Stimulated activated CD8-positive, alpha-beta memory T cell treated with anti-CD3 and anti-CD28 coated beads, Interleukin-7, amount 100 ng/mL, for 4 hours (primary cell): ENCODE measurements at places on chromosomes 5 and 9.

DNA sequence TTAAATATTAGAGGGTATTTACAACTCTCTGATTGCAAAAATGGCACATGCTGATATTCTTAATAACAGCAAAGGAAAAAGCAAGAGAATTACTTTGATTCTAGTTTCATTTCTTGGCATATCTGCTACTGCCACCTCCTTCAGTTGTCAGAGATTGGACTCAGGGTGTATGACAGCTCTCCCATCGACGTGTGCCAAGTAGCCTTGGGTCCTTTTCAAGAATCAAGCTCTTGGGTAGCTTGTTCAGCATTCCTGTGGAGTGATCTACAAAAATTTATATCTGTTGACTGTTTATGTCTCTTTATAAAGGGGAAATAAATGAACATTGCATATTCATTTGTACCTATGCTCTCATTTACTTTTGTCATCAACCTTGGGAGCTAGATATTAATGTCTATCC is 315.6 kb downstream of the PRR16 start:
- no peak for DNase-seq

- DNase-seq = no peak
These were observed 67.0 kb upstream of the DPYSL3 start for GRCh38 chr5:147576646-147577535.

- DNase-seq = no peak
These were observed 37.2 kb downstream of the NCS1 start for GRCh38 chr9:130209422-130209821.

DNA sequence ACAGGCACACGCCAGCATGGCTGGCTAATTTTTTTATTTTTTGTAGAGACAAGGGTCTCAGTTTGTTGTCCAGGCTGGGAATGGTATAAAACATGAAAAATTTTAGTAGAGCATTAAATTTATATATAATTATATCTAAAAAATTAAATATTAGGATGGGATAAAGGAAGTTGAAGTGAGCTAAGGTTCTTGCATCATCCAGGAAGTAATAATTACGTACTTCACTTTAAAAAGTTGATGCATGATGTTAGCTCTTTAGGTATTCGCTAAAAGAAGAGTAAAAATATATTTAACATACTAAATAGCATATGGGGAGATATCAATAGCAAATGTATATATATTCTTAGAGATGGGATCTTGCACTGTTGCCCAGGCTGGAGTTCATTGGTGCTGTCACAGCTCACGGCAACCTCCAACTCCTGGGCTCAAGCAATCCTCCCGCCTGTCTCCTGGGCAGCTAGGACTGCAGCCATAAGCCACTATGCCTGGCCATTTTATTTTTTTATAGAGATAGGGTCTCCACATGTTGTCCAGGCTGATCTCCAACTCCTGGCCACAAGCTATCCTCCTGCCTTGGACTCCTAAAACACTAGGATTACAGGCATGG is 12.3 kb downstream of the DCAF10 start:
- DNase-seq = no peak

- no peak for DNase-seq
These were observed 114.0 kb downstream of the DNAH5 start for GRCh38 chr5:13830536-13830935.

GRCh38 chr5:54746777-54747398 is 229.3 kb downstream of the SNX18 start:
- DNase-seq = no peak

DNA sequence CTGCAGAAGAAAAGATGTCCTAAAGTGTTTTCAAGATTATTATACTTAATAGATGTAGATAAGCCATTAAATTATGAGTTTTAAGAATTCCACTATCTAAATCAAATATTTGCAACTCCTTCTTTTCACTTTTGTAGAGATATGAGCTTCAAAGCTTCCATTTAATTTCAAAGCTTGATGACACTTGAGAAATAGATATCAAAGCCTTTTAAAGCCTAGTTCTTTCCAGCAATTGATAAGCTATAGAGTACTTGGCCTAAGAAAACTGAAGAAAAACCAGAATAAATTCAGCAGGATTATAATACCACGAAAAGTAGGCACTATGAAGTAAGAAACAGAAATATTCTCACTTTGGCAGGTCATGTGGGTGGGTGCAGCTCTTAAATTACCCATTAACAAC is 1.7 kb downstream of the TNFSF8 start:
- no peak for DNase-seq
